ENCODE measurements at places on chromosomes 11 and 22.

- DNase-seq = no peak
These were observed 56.1 kb downstream of the FLI1 start for GRCh38 chr11:128749974-128750373.

GRCh38 chr22:21939461-21939913 lies 13.2 kb downstream of the PPM1F start:
- DNase-seq = no peak

GRCh38 chr11:33802194-33802950 lies 28.1 kb upstream of the FBXO3 start:
- peak; percentile 91 for DNase-seq

GRCh38 chr11:19938169-19938856 lies 222.0 kb downstream of the DBX1 start:
- DNase-seq = peak; percentile 62

- DNase-seq = no peak
These were observed 295.5 kb downstream of the ETS1 start for GRCh38 chr11:128291835-128292234.
